ENCODE measurements at places on chromosomes 3 and 15.

GRCh38 chr3:177426878-177427495 is 229.7 kb upstream of the TBL1XR1 start:
- DNase-seq: peak; percentile 32

DNA sequence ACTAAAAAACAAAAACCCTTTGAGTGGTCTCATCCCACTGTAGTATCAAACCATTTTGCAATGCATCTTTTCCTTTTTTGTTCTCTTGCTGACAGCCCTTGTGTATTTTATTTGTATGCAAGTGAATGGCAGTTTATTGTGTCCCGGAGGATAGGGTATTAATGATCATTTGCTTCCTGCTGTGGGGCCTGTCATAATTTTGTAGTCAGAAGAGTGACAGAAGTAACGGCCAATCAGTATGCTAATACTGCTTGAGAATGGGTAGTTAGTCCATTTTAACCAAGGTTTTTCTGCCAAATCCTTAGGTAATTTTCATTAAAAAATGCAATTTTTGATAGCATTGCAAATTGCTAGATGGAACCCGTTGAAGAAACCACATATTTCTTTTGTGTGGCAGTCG is 75.5 kb upstream of the PLSCR5 start:
- no peak for DNase-seq

GRCh38 chr3:177622520-177622919 is 425.2 kb upstream of the TBL1XR1 start:
- no peak for DNase-seq

GRCh38 chr3:27789420-27789819 is 67.3 kb upstream of the EOMES start:
- no peak for DNase-seq

- no peak for DNase-seq
Observed at GRCh38 chr3:111989061-111989678, 9.6 kb upstream of the TAGLN3 start.

DNA sequence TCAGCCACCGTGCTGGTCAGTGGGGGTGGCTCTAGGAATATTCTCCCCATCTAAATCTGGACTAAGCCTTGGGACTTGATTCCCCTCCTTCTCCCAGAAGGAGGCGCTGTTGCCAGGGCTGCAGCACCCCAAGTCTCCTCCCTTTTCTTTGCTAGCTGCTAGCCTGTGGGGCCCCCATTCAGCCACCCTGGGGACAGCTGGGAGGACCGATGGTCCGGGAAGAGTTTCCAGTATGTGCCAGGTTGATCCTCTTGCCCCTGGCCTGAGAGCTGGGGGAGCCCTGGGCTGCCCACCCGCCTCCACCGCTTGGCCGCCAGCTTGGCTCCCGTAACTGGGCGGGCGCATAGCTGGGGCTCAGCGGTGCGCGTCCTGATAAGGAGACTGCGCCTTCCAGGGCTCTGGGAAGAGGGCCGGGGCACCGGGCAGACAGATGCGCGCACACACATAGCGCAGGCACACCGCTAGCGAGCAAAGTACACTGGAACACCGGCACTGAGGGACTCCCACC is 4.2 kb downstream of the SMAD6 start:
- no peak for DNase-seq

All from activated CD4-positive, CD25-positive, alpha-beta regulatory T cell treated with anti-CD3 and anti-CD28 coated beads, Interleukin-2, amount 50 U/mL, for 16 hours (primary cell).